Dorsolateral prefrontal cortex (tissue), 122 donors: ENCODE measurements at places on chromosomes 11 and 22.

DNA sequence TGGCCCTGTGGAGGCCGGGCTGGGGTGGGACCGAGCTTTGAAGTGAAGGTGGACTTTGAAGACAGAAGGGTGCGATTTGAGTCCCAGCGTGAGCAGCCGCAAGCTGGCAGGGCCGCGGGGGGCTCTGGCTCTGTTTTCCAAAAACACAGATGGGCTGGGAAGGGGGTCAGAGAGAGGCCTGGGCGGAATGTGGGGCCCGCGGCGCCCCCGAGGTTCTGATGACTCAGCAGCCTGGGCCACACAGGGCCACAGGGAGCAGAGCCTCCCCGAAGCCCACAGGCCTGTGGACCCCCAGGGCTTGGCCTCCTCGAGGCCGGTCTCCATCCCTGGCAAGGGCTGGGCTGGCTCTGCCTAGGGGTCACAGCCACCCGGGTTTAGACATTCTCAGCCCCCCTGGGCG, 6.1 kb downstream of the INS start:
- DNase-seq: no peak

- DNase-seq: no peak
Measured at GRCh38 chr11:72863916-72864315, 49.7 kb downstream of the ATG16L2 start.

- DNase-seq: no peak
Measured at GRCh38 chr11:130160498-130161155, 1.0 kb downstream of the ST14 start.

GRCh38 chr11:76600124-76600655, 70.4 kb downstream of the LRRC32 start:
- DNase-seq: no peak

DNA sequence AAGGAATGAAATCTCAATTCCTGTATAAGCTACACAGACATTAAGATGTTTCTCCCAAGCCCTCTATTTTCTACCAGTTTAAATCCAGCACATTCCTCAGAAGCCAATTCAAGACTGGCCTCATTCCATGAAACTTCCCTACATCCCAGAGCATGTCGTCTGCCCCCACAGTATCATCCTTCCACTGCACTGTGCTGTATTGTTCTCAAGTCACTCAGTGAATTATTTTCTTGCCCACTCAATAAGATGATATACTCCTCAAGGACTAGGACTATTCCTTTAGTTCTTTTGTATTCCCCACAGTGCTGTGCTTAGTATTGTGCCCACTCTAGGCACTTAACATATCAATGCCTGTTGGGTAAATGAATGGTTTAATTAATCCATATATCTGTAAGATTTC, 203.1 kb upstream of the BLID start:
- DNase-seq: no peak

DNA sequence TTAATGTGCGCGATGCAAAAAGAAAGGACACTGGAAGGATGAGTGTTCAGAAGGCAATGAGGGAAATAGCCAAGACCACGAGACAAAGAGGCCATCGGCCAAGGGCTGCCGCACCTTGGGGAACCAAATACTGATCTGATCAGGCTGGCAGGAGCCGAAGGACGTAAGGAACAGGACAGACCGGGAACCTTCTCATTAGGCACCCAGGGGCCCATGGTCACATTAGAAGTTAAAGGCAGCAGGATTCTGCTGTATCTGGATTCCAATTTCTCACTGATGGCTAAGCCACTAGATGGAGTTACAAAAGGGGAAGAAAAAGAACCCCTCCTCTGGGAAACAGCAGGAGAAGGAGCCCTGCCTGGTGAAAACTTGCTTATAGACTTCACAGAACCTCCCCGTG, 28.8 kb upstream of the CPT1A start:
- DNase-seq: no peak

- DNase-seq: no peak
Measured at GRCh38 chr11:123519055-123519796, 89.2 kb downstream of the GRAMD1B start.

- DNase-seq: no peak
Measured at GRCh38 chr11:8098879-8099278, 17.9 kb downstream of the TUB start.

DNA sequence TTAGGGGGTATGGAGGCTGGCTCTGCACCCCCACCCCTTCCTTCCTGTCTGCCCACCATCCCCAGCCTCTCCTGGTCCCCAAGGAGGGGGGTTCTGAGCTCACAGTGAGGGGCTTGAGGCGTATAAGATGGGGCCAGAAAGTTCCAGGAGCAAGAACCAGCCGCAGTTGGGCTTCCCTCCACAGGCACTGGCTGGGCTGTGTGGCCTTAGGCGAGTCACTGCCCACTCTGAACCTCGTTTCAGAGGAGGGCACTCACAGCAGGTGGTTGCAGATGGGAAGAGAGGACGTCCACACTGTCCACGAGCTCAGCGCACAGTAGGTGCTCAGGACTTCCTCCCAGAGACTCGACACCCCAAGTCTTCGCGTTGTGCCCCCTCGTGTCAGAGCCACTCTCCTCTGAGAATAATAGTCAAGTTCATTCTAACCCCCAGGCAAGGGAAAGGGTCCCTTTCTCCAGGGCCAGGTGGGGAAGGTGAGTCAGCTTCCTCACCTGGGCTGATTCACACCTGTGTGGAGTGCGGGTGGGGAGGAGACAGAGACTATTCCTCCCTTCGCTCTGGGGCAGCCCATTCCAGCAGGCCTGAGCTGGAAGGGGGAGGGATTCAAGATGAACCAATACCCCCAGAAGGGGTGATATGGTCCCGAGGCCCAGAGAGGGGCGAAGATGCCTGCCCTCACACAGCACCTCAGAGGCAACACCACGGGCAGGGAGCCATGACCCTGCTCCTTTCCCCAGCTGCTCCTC, 29.3 kb downstream of the RPL3 start:
- DNase-seq: no peak

GRCh38 chr11:82792822-82793569, 59.3 kb upstream of the FAM181B start:
- DNase-seq: no peak

DNA sequence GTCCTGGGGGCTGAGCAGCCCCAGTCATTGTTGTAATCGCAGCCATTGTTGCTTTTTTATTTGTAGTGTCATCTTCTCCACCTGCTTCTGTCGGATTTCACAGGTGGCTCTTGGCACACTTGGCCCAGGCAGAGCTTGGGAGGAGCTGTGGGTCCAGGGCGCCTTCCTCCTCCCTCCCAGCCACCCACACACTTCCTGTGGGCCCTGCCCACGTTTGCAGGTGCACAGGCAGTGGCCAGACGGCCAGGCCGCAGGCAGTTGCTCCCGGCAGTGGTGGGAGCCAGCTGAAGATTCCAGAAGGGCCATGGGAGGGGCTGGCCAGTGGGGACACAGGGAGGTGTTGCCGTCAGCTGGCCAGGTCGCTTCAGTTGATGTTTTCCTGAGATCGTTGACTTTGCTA, 1191.9 kb downstream of the BRD1 start:
- DNase-seq: no peak

GRCh38 chr11:1556278-1556902, 15.7 kb downstream of the DUSP8 start:
- no peak for DNase-seq

DNA sequence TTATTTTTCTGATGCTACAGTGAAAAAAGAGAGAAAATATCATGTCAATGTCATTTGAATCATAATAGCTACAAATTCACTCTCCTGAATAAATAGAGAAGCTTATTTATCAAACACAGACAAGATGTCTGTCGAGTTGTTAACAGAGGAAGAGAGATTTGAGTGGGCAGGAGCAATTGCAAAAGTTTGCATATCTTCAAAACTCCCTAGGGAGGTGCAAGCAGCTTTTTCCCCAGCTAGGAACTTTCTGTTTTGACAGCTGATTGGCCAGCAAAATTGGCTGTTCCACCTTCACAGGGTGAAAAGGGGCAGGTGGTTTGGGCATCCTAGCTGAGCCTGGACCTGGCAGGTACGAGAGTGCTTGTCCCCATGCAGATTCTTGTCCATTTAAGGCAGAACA, 98.2 kb downstream of the NTM start:
- DNase-seq: no peak

GRCh38 chr11:10247011-10247410, 47.0 kb downstream of the SBF2 start:
- no peak for DNase-seq

DNA sequence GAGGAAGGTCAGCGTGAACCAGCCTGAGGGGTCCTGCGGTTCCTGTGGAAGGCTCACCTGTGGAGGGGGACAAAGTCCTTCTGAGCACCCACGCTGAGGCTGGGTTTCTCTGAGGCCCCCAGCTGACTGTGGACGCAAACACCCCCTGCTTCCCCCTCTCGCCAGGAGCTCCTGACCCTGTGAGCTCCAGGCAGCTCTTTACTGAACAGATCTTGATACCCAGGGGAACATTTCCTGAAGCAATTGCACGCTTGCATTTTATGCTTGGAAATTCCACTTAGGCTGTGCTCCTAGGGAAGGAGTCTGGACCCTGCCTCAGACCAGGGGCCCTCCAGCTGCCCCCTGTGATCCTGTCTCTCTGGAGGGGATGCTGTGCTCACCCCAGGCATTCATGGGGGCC, 454.2 kb upstream of the B3GAT1 start:
- no peak for DNase-seq

- peak; percentile 70 for DNase-seq
Measured at GRCh38 chr22:35840302-35840739, 122.6 kb downstream of the APOL5 start.

GRCh38 chr11:63427971-63428508, 58.5 kb downstream of the SLC22A9 start:
- DNase-seq: no peak

GRCh38 chr11:133747409-133747808, 97.9 kb downstream of the SPATA19 start:
- no peak for DNase-seq

GRCh38 chr11:111846636-111847035, 24.7 kb downstream of the ALG9 start:
- no peak for DNase-seq
